ENCODE measurements at places on chromosomes 12 and 14. TPM values are rescaled to one million over a fixed set of nuclear protein-coding genes. Genes with fewer than 3 reads are reported as not detected.

Gene OAS2
- total RNA-seq = 8.2 TPM

Gene EDDM3A
- total RNA-seq = not detected

Gene LEMD3
- 24.5 TPM for total RNA-seq

Gene INHBC
- total RNA-seq = not detected

Gene HNRNPA1
- 378 TPM for total RNA-seq

GRCh38 chr12:45994736-45995135 lies 4.4 kb upstream of the SCAF11 start:
- no peak for ATAC-seq

- ATAC-seq = no peak
These were observed 5.3 kb downstream of the OASL start for GRCh38 chr12:121033625-121034349.

DNA sequence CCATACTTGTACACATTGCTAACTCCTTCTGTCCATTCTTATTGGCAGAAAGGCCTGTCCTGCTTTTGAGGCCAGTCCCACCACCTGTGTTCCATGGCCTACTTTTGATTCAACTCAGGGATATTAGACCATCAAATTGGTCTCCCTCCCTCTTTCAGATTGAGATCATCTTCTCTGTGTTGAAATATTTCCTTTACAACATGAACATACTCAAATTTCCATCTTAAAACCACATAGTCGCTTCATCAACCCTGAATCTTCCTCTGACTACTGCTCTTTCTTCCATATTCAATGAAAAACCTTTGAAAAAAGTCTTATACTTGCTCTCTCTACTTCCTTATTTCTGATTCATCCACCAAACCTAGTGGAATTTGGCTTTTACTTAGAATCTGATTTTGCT lies 34.9 kb downstream of the TRMT5 start:
- no peak for ATAC-seq

- no peak for ATAC-seq
These were observed 97.7 kb downstream of the RMST start for GRCh38 chr12:97560350-97560749.

GRCh38 chr12:15787778-15788177 lies 1.4 kb downstream of the EPS8 start:
- no peak for ATAC-seq

GRCh38 chr12:106601496-106601895 lies 18.7 kb downstream of the RFX4 start:
- no peak for ATAC-seq

- no peak for ATAC-seq
These were observed 1459.6 kb upstream of the TMEM132C start for GRCh38 chr12:126807312-126807865.

DNA sequence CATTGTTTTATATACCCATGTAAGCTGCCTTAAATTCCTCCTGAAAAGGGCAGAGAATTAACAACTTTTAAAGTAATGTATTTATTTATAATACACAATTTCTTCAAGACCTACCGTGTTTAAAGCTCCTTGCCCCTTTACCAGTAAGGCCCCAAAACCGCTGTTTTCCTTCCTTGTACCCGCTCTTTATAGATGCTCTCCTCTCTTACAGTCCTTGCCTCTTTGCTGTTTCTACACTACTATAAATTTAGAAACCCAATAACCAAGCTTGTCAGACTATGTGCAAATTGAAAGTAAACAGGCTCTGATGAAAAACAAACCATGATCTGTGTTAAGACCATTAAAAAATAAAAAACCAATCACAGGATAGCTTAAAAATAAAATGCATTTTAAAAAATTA lies 3.9 kb downstream of the MPHOSPH9 start:
- ATAC-seq = no peak

GRCh38 chr12:100661300-100661951 lies 87.9 kb downstream of the GAS2L3 start:
- no peak for ATAC-seq

- no peak for ATAC-seq
These were observed 195.4 kb upstream of the ARHGAP5 start for GRCh38 chr14:31881531-31882310.

Data from gastroesophageal sphincter (tissue), 4 donors.